ENCODE measurements at places on chromosomes 11 and 22.

GRCh38 chr11:69101792-69102695 is 53.3 kb downstream of the TPCN2 start:
- no peak for DNase-seq

- DNase-seq: no peak
Measured at GRCh38 chr11:130655300-130655699, 206.9 kb downstream of the ADAMTS15 start.

DNA sequence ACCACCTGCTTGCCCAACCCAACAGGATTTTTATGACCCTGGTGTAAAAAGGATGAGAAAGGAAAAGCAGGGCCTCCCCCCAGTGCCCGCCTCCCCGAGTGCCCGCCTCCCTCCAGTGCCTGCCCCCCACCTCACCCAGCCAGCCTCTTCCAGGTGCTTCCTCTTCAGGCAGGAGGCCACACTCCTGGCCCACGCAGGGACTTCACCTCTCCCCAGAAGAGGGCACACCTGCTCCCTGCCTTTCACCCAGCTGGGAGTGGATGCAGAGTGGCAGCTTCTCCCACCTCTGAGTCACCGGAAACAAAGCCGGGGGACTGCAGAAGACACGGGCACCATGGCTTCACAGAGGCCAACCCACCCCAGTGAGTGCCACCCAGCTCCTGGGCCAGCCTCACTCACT is 16.1 kb downstream of the CPT1A start:
- no peak for DNase-seq

DNA sequence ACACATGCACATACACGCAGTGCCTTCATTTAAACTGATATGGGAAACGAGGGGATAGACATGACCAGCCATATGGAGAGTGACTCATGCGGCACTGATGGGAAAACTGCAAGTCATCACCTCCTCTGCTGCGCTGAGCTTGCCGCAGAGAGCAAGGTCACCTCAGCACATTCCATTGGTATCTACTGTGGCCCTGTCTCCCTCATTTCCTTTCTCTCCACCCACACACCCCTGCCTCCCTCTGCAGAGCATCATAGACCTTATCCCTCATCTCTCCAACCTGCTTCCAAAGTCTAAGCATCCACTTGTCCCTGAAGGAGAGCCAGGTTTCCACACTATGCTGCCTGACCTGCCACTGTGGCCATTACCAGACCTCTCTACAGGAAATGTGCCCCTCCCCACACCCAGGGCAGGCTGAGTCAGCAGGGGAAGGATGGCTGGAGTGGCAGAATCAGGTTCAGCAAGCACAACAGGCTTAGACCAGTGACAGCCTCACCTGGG is 116.9 kb upstream of the SNX19 start:
- no peak for DNase-seq

- DNase-seq: no peak
Measured at GRCh38 chr11:126112547-126112946, 49.9 kb upstream of the CDON start.

- DNase-seq: no peak
Measured at GRCh38 chr11:71281831-71282230, 29.5 kb upstream of the SHANK2 start.

GRCh38 chr22:31326877-31327276 is 19.3 kb downstream of the PATZ1 start:
- DNase-seq: no peak

DNA sequence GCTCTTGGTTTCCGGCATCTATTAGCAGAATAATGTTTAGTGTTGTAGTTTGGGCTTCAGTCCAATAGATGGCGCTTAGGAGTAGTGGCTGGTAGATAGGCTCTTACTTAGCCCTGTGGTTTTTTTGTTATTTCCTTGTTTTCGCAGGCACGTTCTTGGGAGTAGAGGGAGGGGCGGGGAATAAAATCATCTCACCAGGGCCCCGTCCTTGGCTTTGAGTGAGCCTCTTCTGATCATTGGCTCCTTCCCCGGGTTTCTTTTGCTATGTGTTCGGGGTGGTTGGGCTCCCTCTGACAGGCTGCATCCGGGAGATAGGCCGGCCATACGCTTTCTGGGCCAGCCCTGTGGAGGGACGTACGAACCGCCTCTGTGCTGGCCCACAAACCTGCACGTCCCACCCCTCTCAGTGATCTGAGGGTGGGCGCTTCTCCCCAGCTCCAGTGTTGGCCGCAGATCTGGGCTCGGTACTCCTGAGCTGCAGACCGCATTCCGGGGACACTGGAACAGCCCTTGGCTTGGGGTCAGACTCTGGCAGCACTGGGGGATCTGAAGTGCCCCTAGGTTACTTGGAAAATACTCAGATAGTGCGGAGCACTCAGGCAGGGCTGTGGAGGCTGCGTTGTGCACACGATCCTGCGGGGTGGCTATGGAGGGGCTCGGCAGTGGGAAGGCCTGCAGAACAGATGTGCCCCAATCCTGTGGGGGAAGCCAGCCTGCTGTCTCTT is 217.0 kb downstream of the DYNC2H1 start:
- no peak for DNase-seq

All from substantia nigra (tissue), 51 donors.